ENCODE measurements at places on chromosomes 1 and 21.

GRCh38 chr1:174836543-174836942, 163.2 kb upstream of the CACYBP start:
- no peak for DNase-seq

GRCh38 chr1:89022167-89022959, at the start of gene GBP3:
Gene GBP3 (minus strand): TSS chr1:89022866. CDS start chr1:89020721, 2,145 bp downstream.
- peak; percentile 64 for DNase-seq

DNA sequence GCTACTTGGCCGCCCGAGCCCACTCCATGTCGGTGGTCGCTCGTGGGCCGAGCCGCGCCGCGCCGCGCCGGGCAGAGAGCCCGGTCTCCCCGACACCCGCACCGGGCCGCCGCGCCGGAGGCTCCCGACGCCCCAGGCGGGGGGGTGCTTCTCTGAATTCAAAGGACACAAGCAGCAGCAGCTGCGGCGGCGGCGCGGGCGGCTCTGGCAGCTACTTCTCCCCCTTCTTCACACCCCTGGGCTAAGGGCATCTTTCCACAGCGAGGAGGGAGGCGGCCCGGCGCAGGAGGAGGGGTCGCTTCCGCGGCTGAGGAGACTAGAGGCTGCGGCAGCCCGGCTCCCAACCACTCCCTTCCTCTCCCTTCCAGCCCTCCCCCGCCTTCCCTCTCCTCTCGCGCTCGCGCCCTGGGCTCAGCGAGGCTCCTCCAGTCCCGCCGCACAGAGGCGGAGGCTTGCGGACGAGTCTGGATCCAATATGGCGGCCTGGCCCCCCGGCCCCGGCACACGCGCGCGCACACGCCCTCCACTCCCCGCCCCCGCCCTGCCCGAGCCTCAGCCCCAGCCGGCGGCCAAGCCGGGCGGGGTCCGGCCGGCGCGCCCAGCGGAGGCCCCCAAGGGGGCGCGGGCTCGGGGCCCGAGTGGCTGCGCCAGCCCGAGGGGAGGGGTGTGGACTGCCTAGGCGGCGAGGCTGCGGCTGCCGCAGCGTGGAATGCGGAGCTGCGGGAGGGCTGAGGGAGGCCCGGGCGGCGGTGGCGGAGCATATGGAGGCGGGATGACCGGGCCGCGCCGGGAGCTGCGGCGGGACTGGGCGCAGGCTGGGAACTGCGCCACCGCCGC, at the start of gene CDC42BPA:
Gene CDC42BPA, minus strand, starts transcription at position 477 of the 837 bp plus-strand sequence. CDS start 1,310 bp downstream, outside the sequence.
- DNase-seq, result no peak

GRCh38 chr21:34865400-34866241, 183.5 kb downstream of the RUNX1 start:
- DNase-seq, result peak; percentile 6

DNA sequence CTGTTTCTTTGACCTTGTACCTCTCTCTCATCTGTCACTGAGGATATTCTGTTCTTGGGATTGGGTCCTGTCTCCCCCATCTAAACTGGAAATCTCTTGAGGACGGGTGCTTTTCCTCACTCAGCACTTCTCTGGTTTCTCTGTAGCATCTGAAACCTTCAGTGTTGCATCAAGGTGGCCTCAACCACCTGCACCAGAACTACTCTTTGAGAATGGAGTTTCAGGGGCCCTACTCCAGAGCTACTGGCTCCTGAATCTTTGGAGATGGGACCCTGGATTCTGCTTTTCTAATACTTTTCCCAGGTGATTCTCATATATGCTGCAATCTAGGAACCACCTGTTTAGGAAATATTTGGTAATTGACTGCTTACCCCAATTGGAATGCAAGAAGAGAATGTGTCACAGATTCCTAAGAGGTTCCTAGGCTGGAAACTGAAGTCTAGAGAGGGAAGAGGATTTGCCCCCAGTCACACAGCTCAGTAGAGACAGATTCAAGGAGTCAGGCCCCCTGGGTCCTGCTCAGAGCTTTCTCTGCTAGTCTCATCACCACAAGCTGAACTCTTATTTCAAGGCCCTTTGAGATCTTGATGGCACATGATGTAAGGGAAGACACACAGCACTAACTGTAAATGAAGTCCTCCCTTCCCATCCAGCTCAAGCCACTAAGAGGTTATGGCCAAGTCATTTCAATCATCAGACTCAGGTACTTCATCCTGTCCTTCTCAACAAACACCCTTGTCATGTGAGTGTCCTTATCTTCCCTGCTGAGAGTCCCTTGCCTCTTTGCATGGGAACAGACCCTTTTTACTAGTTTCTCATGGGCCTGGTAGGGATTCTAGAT, 48.7 kb downstream of the EIF2D start:
- DNase-seq, result no peak

DNA sequence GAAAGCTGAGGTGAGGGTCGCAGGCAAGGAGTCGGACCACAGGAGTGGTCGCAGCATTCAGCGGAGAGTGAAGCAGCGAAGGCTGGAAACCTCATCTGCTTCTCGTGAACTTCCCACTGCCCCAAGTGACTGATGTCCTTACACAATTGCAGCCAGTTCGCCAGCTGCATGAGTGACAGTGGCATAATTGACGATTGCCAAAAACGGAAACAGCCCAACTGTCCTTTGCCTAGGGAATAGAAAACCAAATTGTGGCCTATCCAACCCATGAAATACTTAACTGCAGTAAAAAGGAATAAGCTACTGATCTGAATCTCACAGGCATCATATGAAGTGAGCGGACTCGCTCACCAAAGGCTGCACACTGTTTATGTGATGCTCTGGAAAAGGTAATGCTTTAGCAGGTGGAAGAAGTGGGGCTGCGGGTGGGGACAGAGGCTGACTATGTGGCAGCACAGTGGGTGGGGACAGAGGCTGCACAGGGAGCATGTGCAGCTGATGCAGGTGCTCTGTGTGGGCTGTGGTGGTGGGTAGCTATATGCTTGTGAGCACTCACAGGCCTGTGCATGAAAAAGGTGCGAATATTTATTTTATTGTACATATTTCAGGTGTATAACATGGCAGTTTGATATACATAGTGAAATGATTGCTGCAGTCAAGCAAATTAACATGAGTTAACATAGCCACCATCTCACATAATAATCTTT, 4.2 kb upstream of the NLRP3 start:
- no peak for DNase-seq

DNA sequence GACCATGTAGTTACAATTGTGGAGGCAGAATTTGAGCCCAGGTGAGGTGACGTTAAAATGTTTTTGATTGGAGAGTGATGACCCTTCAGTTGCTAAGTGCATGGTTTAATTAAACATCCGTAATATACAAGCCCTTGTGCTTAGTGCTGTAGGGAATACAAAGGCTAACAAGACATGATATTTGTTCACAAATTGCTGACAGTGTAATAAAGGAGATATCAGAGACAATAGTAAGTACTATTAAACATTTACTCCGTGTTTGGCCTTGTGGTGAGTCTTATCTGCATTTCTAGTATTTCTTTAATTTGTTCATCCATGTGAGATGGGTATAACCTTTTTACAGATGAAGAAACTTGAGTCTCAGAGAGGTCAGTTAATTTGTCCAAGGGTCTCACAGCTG, 37.9 kb downstream of the RLF start:
- DNase-seq, result no peak

DNA sequence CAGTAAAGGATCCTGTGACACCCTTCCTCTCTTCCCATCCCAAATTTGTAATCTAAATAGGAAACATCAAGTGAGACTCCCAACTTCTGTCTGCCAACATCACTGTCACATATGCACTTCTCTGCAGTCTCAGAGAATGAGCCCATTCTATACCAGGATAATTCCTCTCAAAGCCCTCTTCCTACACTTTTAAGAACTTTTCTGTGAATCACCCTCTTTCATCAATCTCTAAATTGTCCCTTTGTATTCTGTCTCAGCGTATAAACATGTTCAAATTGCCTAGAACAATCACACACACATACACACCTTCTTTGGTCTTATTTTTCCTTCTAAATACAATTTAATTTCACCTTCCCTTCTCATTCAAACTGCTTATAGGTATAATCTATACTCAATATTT, 111.8 kb downstream of the PTBP2 start:
- no peak for DNase-seq

DNA sequence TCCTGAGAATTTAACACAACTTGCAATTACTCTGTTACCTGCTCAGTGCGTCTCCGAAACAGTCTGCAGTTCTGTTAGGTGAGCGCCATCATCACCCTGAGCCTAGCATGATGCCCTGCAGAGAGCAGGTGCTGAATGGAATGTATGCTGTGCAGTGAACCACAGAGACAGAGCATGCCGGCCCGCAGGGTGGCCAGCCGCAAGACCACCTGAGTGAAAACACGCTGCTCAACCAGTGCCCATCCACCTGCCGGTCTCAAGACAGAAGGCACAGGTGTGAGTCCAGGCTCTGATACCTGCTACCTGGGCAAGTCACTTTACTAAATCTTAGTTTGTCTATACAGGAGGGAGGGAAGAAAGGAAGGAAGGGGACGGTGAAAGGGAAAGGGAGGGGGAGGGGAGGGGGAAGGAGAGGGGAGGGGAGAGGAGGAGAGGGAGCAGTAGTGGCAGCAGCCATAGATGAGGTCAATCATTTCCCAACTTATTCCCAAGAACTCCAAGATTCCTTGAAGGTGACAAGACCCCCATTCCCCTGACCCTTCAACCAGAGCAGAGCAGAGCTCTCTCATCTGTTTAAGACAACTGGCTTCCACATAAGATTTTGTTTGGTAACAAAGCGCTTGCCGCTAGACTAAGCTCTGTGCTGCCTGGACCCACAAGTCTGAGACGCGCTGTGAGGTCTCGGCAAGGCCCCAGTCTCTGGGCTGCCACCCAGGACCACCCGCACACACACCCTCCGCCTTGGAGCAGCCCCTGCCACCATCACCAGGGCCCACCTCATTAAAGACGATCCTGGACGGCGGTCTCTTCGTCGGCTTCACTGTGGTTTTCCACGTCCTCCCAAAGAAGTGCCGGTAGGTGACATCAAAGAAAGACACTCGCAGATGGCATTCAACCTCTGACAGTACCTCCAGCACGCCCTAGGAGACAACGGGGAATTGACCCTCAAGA, 14.5 kb downstream of the NPHP4 start:
- DNase-seq, result no peak

DNA sequence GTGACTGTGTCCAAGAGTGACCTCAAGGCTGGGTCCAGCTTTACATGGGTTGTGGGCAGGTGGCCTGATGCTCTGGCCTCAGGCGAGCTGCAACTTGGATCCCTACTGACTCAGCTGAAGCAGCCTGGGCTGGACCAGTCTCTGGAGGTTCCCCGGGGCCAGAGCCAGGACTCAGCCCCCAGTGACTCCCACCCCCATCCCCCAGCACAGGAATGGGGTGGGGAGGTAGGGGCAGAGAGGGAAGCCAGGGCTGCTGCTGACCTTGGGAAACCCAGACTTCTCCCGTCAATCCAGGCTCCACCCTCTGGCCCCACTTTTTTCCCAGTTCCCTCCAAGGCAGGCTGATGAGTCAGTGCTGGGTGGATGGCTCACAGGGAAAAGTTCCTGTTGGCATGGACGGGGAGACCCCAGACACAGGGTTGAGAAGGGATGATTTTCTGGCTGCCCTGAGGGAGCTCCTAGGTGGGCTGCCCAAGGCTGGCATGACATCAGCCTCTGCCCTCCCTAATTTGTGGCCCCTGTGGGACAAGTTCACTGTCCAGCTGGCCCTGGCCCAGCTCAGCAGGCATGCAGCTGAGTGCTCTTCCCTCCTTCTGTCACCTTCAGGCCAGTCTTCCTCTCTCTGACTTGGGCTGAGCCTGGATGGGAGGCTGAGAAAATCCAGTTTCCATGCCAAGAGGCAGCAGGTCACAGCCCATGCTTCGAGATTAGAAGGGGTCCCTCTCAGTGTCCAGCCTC, 2.2 kb downstream of the ZC3H12A start:
- DNase-seq, result peak; percentile 6

- DNase-seq, result no peak
Measured at GRCh38 chr1:6646499-6647148, 22.0 kb downstream of the THAP3 start.

DNA sequence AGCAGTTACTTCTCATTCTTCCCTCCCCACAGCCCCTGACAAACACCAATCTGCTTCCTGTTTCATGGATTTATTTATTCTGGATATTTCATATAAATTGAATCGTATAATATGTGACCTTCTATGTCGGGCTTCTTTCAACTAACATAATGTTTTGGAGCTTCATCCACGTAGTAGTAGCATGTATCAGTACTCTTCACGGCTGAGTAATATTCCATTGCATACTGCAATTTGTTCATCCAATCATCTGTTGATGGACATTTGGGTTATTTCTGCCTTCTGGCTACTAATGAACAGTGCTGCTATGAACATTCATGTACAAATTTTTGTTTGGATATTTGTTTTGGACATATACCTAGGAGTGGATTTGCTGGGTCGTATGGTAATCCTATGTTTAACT, 1.9 kb upstream of the KAZN start:
- no peak for DNase-seq

GRCh38 chr1:65105596-65105995, 42.4 kb upstream of the AK4 start:
- no peak for DNase-seq

- DNase-seq, result no peak
Measured at GRCh38 chr1:111110197-111110899, 29.5 kb downstream of the DRAM2 start.

DNA sequence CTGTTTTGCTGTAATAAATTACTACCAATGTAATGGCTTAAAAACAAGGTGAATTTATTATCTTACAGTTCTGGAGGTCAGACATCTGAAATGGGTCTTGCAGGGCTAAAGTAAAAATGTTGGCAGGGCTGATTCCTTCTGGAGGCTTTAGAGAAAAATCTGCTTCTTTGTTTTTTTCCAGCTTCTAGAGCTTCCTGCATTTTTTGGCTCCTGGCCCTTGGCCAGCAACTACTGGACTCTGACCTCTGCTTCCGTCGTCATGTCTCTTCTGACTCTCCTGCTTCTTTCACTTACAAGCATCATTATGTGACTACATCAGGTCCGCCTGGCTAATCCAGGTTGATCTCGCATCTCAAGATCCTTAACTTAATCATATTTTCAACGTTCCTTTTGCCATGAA, 350.9 kb downstream of the S1PR1 start:
- no peak for DNase-seq

GRCh38 chr21:28518630-28519029, 474.0 kb downstream of the LTN1 start:
- no peak for DNase-seq

DNA sequence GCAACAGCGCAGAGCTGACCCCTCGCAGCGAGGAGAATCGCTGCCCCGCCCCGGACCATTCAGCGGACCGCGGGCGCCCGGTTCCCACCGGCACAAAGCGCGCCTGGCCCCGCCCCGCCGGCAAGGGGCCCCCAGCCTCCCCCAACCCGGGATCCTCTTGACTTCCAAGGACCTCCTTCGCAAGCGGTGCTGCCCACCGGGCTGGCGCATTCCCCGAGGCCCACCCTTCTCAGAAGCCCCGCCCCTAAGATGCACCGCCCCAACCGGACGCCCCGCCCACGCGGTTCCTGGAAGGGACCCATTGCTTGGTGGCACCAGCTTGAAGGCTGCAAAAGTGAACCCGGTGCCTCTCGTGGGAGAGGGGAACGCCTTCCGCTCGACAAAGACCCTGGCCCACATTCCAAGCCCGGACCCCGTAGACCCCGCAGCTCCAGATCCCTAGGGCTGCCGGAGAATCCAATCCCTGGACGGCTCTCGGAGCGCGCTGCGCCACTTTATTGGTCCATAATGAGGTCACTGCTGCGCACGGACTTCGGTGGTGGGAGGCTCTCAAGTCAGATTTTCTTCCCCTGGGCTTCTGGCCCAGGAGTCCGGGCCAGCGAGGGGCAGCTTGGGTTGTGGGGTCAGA, 2.0 kb downstream of the HES3 start:
- DNase-seq, result no peak
